ENCODE measurements at places on chromosomes 7 and 10. TPM values are rescaled to one million over a fixed set of nuclear protein-coding genes. Genes with fewer than 3 reads are reported as not detected.

DNA sequence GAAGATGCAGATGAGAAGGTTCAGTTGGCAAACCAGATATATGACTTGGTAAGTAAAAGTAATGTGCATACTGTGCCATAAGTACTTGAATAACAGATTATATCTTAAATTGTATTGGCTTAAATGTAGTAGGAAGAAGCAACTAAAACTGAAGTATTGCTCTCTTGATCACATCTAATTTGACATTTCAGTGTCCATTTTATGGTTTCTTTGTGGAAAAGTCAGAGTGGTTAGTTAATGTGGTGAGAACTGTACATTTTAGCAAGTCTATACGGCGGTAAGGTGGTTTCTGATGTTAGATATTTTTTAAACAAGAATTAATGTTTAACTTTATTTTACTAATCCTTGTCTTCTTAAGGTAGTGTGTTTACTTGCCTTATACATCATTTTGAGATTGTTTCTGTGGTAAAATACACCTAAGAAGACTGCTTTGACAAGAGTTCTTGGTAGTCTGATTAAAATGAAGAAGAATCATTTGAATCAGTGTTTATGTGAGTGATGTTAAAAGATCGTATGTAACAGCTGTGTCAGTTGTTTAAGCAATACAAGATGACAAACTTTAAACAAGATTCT lies 5.1 kb downstream of the ING3 start:
- DNase-seq = no peak

DNA sequence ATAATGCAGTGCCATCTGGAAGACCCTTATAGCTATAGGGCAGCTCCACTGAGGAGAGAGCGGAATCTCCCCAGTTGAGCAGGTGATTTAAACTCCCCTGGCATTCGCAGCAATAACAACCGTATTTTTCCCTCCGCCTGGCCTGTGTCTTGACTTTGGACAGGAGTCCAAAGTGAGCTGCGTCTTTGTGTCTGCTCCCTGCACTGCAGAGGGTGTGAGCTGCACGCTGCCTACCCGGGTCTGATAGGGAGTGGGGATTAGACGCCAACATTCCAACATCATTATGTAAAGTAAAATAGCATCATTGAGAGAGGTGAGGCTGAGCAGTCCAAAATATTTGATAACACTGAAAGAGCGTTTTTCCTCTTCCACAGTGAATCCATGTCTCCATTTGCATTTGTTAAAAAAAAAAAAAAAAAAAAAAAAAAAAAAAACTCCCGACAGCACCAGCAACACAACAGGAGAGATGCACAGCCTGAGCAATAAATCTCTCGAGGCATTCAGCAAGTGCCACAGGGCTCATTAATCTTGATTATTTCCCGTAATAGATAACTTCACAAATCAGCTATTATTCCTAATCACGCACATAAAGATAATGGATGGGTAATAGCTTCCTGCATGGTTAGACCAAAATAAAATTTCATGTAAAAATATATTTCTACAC lies 68.6 kb downstream of the CELF2 start:
- no peak for DNase-seq

DNA sequence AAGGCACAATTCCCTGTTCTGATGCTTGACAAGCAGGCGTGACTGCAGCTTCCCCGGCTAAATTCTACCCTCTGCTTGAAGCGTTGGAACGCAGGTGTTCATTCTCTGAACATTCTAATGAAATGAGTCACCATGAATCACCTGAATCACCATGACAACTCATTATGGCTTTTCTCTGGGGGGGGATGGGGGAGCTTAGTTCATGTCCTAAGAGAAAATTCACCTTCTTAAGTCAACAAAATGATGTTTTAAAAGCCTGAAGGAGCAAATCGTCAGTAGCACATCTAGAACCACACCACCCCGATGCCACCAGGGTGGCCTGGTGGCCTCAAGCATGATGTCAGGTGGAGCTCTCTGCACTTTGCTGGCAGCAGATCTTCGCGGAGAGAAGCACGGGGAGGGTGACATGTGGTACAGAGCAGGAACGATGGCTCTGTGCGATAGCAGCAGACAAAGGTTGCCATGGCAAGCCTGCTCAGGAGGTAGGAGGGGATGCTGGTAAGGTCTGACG lies 33.7 kb downstream of the DDC start:
- DNase-seq = no peak

CHST15 gene
- total RNA-seq = not detected

CALCR gene
- total RNA-seq = not detected

All from activated CD8-positive, alpha-beta T cell treated with anti-CD3 and anti-CD28 coated beads, Interleukin-2, amount 10 ng/mL, durations not matched to agents 7 days and 5 days (primary cell).